ENCODE measurements at places on chromosomes 2 and 18.

DNA sequence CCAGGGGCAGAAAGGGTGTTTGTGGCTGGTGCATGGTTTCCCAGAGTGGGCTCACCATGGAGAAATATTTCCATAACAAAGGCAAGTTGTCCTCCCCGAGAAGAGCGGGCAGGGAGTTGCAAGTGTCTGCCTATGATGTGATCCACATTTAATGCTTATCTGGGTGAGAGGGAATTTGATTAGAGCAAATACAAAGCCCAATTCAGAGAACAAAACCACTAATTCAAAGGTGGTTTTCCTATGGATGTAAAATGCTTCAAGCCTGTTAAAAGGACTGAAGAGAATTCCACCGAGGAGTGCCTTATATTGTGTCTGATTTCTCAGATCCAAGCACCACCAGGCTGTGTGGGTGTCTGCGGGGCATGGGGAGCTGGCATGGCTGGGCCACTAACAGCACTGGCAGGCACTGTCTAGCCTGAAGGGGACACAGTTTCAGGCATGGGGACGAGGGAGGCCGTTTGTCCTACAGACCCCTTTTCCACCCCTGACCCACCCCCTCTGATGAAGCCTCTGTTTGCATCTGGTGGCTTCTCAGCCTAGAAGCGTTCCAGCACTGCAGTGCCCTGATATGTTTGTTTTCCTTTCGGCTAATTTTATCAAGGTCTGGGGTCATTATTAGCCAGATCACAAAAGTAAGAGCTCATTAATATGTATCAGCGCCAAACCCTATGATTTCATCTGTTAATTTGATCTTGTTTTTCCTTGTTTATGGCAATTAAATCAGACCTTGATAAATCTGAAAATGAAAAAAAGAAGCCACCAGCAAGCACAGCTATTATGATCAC, 357.3 kb downstream of the HRH4 start:
- no peak for DNase-seq

- no peak for DNase-seq
These were observed 31.3 kb upstream of the CREB1 start for GRCh38 chr2:207498427-207498826.

GRCh38 chr2:161312996-161313395, 4.8 kb downstream of the PSMD14 start:
- no peak for DNase-seq

GRCh38 chr2:113278742-113279139, at the start of gene PAX8:
Gene PAX8, minus strand, starts transcription at chr2:113278921. Its CDS starts 527 bp downstream, at chr2:113278394.
- DNase-seq, result no peak

GRCh38 chr2:158835431-158835830, 40.3 kb downstream of the DAPL1 start:
- no peak for DNase-seq

DNA sequence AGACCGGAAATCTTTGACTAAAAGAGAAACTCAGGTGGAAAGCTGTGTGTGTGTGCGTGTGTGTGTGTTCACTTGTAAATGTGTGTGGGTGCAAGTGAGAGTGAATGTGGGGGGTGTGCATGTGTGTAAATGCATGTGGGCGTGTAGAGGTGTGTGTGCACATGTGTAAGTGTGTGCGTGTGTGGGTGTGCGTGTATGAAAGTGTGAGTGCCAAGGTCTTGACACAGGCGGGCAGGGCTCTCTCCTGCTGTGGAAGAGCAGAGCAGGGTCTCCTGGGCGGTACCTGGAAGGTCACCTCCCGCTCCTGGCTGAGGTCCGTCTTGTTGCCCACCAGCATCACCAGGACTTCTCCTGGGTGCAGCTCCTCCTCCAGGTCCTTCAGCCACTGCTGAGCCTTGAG, 10.6 kb downstream of the PRLH start:
- no peak for DNase-seq

GRCh38 chr2:42979870-42980763, 187.7 kb upstream of the HAAO start:
- DNase-seq, result no peak

GRCh38 chr2:111663471-111664274, 220.3 kb downstream of the ANAPC1 start:
- no peak for DNase-seq

GRCh38 chr2:161246281-161246680, 61.9 kb upstream of the PSMD14 start:
- no peak for DNase-seq

DNA sequence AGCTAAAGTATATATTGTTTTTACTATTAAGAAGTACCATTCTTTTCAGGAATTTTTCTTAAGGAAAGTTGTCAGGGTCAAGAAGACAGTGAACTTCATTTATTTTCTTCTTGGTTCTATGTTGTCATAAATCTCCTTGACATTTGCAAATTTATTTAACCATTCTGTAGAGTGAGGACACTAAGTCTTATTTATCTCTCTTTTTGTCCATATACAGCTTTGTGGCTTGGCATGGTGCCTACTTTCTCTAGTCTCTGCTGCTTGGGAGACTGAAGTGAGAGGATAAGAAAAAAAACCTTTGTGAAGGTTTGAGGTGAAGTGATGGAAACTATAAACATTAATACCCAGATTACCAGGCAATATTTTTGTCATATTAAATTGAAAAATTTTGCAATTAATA, 1389.4 kb downstream of the SUCLG1 start:
- no peak for DNase-seq

- DNase-seq, result no peak
These were observed 78.7 kb downstream of the ICOS start for GRCh38 chr2:204015118-204015843.
